PC-9 (cell line): ENCODE measurements at places on chromosomes 6 and 20.
A peak's percentile ranks its signal among the peaks of the same experiment; 100 is the strongest.

- DNase-seq: no peak
Observed at GRCh38 chr6:100712997-100713396, 168.1 kb downstream of the ASCC3 start.

GRCh38 chr6:136969930-136970329, 47.8 kb downstream of the SLC35D3 start:
- no peak for DNase-seq

DNA sequence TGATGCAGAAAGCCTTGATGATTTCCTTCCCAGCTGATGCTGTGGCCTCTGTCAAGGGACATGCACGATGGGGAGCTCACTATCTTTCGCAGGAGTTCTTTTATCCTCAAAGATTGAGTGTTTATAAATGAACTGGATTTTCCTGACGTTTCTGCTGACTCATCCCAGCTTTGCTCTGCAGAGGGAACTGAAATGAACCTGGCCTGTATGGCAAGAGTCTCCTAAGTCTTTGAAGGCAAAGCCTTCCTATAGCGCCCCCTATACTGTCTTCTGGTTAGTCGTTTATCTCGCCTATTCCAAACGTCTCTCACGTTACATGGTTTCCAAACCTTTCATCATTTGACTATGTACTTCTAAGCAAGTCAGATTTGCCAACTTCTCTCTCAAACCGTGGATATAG, 565.3 kb downstream of the KIF16B start:
- DNase-seq: no peak

GRCh38 chr6:37620519-37620918, 77.2 kb downstream of the MDGA1 start:
- no peak for DNase-seq

DNA sequence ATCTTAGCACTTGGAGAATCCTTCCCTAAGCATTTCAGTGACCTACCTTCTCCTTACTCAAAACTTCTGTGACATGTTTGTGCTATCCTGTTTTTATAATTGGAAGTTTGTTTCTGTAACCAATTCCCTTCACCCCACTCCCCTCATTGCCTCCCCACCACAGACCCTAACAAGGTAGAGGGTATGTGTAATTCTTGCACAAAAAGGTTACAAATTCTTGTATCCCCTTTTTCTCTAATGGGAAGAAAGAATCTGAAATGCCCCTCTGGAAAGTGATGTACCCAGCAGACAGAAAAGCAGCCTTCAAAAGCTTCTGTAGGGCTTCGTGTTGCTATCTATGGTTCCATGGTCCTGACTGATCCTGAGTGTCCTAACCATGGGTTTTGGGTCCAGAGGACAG, 111.7 kb upstream of the TMEM170B start:
- DNase-seq: no peak

DNA sequence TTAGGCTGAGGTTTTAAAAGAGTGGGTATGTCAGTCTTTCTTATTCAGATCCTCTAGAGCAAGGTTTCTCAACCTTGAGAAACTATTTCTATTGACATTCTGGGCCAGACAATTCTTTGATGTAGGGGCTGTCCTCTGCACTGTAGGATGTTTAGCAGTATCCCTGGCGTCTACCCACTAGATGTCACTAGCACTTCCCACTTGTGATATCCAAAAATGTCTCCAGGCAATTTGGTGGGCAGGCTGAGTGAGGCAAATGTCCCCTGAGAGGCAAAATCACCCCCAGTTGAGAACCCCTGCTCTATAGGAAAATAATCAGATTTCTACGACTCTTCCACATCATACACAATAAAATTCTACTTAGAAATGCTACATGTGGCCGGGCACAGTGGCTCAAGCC, 7.7 kb upstream of the ZKSCAN8 start:
- peak; percentile 41 for DNase-seq

DNA sequence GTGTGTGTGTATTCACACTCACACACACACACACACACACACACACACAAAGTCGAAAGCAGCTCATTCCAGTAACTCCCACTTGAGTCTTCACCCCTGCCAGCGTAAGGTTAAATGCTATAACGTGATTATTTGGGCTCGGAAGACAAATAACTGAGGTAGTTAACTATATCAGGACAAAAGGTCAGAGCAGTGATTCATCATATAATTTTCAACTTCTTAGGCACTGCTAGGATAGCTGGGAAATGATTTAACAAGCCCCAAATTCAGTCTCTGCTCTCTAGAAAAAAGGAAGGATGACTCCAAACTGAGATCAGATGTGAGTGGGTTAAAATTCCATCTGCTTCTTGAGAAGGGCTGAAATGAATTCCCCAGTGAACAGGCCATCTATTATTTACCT, 30.7 kb downstream of the HDGFL1 start:
- DNase-seq: no peak

DNA sequence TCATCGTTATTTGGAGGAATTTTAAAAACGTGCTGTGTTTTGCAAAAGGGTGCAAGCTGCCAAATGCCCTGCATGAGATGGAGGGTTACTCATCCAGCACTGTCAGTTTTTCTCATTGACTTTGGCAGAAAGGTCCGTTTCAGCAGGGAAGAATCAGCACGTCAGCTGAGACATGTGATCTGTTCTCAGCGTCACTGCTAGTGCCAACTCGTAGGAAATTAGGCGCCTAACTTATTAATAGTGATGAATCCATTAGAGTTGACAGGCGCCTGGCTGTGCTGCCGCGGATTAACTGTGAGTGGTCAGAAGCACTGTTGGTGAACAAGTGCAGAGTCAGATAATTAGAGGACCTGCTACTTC, 175.5 kb upstream of the FOXQ1 start:
- DNase-seq: no peak

- DNase-seq: no peak
Observed at GRCh38 chr6:169225131-169225576, 28.5 kb downstream of the THBS2 start.

GRCh38 chr20:52191916-52192718, 538 bp upstream of the ZFP64 start:
- peak; percentile 48 for DNase-seq

DNA sequence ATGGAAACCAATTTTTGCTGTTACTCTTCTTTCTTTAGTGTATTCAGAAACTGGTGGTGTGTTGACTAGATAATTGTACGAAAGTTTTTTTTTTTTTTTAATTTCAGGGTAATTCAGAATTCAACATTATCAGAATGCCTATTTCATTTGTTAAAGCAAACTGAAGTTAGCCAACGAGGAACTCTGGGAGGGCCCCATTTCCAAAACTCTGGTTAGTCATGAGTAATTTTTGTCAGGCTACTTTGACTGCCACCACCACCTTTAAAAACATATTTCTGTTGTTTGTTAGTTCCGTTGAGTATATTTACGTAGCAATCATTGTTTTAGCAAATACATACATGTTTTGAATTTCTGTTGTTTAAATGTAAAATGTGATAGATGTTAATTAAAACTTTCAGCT, 763 bp downstream of the ZKSCAN8 start:
- no peak for DNase-seq

DNA sequence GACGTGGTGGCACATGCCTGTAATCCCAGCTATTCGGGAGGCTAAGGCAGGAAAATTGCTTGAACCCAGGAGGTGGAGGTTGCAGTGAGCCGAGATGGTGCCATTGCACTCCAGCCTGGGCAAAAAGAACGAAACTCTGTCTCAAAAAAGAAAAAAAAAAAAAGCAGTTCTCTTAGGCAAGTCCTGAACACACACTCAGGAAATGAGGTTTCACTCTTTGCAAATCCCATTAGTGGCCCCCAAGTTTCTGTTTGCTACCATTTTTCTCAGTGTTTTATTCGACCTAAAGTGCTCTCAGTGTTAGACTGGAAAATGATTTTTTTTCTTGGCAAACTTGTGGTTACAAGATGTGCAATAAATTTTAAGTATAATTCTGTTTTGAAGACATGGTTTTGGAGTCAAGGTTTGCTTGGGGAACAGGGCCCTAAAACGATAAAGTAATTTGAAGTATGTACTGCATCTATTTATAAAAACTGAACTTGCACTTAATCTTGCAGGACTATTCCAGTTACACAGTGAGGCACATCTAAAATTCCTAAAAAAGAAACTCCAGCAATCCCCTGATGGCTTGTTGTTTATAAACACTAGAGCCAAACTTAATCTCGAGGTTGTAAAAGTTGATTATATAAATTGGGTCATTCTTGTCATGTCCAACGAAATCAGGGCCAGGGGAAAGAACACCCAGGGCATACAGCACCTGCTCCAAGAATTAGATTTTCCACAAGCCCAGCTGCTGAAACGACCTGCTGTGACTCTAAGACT, 42.6 kb downstream of the MAP1LC3A start:
- DNase-seq: no peak
